Esophagus muscularis mucosa (tissue), 4 donors: ENCODE measurements at places on chromosomes 2 and 18. TPM values are rescaled to one million over a fixed set of nuclear protein-coding genes. Genes with fewer than 3 reads are reported as not detected.

- DNase-seq = no peak
Measured at GRCh38 chr2:137255990-137256389, 490.6 kb downstream of the THSD7B start.

TMEM18 gene
- total RNA-seq = 27.3 TPM

GRCh38 chr2:102512161-102512560 lies 39.1 kb downstream of the SLC9A4 start:
- DNase-seq = peak; percentile 53

ALKAL2 gene
- total RNA-seq = not detected

KIAA2012 gene
- total RNA-seq = not detected

- DNase-seq = no peak
Measured at GRCh38 chr2:181319286-181319685, 137.9 kb upstream of the ITGA4 start.

SKA1 gene
- total RNA-seq = not detected

PIK3C3 gene
- total RNA-seq = 39.1 TPM

- no peak for DNase-seq
Measured at GRCh38 chr2:150532879-150533278, 45.4 kb upstream of the RND3 start.

GRCh38 chr2:76089683-76090082 lies 379.0 kb upstream of the GCFC2 start:
- no peak for DNase-seq

PROC gene
- total RNA-seq = not detected
